ENCODE measurements at places on chromosomes 7 and 10.

DNA sequence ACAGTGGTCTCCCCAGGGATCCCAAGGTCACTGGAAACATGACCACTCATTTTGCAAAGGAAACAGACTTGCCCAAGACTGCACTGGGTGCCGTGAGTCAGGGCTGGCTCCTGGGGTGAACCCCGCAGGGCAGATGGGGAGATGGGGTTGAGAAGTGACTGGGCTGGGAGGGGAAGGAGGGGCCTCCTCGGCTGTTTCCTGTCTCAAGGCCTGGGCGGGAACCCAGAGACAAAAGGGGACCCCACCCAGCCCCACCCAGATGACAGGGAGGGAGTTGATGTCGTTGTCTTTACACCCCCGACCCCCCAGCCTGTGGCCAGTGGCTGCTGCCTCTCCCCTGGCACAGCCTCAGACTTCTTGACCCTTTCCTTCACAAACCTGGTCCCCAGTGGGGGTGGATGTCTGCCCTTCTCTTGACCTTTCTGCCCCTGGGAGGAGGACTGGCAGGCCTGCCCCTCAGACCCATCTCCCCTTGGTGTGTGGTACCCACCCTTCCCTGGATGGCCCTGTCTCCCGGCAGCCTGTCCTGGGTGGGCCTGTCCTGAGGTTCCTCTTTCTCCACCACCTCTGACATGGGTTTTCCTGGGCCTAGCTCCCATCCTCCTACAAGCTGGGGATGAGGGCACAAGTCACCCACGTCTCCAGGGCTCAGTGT is 1.4 kb downstream of the MYO1G start:
- DNase-seq = no peak

DNA sequence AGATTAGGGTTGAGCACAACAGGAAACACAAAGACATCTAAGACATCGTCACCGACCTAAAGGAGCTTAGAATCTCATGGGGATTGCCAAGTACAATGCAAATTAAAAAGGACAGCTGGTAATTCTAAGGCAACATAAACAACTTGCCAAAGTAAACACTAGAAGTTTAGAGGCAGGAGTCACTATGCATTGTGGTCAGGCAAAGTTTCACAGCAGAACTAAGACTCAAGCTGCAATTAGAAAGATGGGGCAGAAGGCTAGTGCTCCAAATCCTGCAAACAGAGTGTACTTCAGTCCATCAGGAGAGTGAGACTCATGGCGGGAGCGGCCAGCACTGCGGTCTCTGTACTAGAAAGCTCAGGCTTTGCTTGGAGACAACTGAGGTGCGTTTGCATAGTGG is 52.7 kb downstream of the HIPK2 start:
- no peak for DNase-seq

- no peak for DNase-seq
These were observed 208.6 kb downstream of the ZNF365 start for GRCh38 chr10:62582804-62583208.

DNA sequence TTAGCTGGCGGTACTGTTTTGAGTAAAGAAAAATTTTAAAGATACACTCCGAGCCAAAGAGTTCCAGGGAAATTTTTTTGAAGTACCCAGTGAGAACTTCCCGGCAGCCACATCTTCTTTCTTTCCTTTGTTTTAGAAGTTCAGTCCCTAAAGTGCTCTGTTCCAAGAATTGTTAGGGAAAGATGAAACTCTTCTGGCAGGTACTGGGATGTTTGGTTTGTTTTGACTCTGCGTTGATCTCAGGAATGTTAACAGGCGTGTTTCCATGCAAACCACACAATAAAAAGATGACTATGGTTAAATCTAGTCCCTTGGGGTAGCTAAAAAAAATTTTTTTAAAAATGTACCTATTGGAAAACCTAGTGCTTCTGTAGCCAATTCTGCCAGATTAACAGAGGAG is 224.7 kb upstream of the PHYHIPL start:
- no peak for DNase-seq

- no peak for DNase-seq
These were observed 50.3 kb downstream of the ICA1 start for GRCh38 chr7:8211725-8212096.

DNA sequence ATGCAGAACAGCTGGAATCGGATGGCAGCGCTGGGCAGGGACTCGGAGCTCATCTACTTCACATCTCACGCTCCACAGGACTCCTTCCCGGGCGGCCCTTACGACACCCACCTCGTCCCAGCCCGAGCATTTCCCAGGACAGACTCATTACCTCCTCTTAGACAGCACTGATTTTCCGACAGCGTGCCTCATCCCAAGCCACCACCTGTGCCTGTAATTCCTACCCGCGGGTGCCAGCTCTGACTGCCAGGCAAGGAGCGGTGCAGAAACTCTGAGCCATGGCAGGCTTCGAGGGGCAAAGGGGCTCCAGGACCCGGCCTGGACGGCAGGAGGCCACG is 25.6 kb downstream of the GPER1 start:
- DNase-seq = no peak

- DNase-seq = no peak
These were observed 273.8 kb downstream of the AUTS2 start for GRCh38 chr7:69871886-69872569.

Measured in glomerular endothelial cell (primary cell).